Endothelial cell of umbilical vein (primary cell): ENCODE measurements at places on chromosomes 16 and 17.

DNA sequence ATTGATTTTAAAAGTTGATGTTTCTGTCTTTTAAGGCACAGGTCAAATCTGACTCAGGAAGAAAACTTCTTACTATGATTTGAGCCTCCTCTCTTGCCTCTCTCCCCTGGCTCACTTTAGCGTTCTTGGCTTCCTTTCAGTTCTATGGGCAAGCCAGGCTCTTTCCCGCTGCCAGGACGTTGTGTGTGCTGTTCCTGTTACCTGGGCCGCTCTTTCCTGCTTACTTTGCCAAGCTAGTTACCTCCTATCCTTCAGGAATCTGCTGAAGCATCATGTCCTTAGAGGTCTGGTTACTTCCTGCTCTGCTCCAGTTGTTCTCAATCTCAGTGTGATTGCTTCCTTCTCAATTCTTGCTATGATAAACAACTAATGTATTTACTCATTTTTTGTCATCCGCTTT, 1108.5 kb upstream of the EEF2KMT start:
- no peak for DNase-seq

DNA sequence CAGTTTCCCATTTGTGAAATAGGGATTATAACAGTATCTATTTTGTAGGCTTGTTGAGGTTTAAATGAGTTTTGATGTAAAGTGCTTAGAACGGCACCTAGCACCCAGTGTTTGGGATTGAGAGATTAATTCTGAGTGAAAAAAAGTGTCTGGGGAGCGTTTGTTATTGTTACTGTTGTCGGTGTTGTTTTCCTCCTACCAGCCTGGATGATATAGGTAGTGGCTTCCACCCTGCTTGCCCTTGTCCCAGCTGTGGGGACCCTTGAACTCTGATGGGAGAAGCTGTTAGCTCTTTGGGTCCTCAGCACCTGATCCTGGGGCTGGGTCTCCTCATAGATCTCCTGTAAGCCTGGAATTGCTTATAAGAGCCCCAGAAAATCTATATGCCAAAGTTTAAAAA, 4.9 kb downstream of the FMNL1 start:
- no peak for DNase-seq

GRCh38 chr17:64262198-64262999, 661 bp downstream of the TEX2 start:
- peak; percentile 42 for DNase-seq

DNA sequence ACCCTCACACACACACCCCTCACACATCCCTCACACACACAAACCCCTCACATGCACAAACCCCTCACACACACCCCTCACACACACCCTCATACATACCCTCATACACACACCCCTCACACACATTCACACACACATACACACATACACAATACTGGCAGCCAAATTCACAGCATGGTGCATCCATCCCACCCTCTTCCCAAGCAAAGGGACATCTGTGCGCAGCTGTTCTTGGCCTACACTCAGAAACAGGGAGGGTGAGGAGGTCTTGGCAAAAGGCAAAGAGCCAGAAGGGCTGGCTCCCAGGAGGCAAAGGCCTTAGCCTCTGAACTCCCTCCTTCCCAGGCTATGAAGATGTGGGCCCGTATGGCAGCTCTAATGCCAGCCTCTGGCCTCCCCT, 23.4 kb downstream of the C17orf67 start:
- no peak for DNase-seq

DNA sequence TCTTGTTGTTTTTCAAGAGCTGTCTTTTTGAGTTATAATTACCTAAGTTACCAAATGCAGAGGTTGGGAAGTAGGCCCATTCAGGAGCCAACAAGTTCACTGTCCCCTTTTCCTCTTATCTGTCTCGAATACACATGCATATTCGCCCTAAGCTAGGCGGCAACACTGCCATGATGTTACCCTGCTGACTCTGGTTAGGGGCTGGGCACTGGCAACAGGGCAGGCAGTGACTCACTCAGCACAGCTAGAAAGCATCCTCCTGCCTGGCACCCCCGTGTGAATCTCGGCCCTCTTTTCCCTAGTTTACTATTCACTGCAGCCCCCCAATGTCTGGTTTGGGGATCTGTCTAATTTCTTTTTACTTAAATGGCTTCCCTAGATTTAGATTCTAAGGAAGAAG, 13.8 kb downstream of the DBF4B start:
- no peak for DNase-seq
